Activated CD4-positive, alpha-beta T cell treated with anti-CD3 and anti-CD28 coated beads, Interleukin-2, Interleukin-6, amounts not matched to agents 100 ng/mL and 50 ng/mL, durations not matched to agents 16 hours and 8 hours (primary cell): ENCODE measurements at places on chromosomes 1 and 21.

DNA sequence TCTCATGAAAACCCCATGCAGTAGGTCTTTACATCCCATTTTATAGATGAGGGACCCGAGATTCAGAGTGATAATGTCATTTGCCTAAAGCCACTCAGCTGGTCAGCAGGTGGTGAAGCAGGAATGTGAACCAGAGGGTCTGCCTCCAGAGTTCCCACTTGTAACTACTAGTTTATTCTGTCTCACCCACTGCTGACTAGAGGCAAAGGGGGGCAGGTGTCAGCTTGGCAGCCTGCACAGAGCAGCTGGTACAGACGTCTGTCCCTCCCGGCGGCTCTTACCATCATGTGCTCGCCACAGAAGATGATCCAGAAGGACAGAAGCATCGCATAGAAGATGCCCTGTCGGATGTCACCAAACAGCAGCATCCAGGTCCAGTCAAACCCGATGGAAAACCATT lies 82.4 kb downstream of the WLS start:
- DNase-seq = no peak

DNA sequence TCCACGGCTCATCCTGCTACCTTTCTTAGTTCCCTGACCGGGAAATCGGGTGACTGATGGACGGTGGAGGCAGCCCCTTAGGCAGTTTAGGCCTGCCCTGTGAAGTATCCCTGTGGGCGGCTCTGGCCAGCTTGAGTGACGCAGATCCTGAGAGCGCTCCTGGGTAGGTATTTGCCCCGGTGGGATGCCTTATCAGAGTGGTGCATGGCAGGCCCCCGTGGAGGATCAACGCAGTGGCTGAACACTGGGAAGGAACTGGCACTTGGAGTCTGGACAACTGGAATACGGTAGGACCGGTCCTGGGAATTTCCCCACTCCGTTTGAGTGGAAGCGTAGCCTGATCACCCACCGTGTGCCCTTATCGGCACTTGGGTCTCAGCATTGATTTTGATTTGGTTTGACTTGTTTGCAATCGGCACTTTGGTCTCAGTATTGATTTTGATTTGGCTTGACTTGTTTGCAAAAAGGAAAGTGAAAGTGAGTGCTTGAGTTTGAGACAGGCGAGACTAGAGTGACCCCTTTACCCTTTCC lies 15.2 kb downstream of the PLA2G2F start:
- DNase-seq = no peak

DNA sequence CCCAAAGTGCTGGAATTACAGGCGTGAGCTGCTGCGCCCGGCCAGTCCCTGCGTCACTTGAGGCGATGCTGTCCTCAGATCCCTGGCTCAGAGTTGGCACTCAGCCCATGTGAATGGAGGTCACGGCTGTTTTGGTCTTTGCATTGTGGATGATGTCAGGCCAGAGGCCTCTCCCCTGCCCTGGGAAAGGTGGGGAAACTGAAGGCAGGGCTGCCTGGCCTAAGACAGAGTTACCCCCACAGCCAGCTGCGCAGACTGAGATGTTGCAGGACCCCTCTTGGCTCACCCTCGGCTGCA lies 821 bp downstream of the MASP2 start:
- no peak for DNase-seq

DNA sequence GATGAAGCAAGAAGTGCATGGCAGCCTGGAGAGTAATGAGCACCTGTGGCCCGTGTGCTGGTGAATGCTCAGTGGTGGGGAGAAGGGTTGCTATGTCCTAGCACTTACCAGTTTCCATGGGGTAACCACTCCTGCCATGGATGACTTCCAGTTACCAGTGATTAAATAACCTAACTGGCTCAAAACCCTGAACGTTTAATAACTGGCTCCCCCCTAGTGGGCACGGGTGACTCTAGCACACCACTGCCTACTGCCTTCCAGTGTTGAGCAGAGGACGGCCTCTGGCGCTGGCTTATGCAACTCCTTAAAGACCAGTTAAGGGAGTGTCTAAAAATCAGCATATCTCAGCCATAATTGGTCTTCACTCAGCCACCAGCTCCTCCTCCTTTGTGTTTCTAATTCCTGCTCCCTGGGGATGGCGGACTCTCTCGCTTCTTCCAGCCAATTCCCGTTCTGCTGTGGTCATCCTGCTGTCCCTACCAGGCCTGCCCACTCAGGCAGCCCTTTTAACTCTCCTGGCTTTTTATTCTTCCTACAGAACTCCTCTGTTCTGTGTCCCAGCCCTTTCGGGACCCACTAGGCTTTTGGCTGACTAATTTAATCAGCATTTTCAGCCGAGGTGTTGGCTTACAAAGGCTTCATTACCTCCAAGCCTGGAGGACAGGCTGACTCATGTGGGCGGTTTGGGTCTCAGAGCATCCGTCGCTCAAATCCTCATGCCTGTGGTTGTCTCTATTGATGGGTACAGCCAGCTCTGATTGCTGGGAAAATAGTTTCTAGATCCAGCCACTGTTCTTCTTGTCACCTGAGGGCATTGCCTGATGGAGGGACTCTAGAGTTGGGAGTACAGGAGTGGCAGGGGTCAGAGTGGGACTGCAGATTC lies 332.4 kb downstream of the CAMTA1 start:
- no peak for DNase-seq

DNA sequence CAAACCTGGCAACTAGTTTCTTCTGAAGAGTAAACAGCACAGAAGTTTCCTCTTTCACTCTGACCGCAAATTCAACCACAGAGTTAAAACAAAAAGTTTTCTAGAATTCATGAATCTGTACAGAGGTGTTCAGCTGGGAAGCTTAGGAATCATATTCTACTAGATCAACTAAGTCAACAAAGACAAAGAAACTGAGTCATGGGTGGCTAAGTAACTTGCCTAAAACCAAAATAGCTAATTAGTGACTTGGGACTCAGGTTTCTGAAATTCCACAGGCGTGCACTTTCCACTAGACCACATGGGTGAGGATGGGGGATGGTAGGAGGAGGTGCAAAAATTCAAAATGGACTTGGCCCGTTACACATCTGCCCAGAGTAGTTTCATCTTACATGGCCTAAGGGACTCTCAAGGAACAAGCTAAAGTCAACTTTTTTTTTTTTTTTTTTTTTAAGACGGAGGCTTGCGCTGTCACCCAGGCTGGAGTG lies 25.8 kb downstream of the PTPN14 start:
- no peak for DNase-seq

DNA sequence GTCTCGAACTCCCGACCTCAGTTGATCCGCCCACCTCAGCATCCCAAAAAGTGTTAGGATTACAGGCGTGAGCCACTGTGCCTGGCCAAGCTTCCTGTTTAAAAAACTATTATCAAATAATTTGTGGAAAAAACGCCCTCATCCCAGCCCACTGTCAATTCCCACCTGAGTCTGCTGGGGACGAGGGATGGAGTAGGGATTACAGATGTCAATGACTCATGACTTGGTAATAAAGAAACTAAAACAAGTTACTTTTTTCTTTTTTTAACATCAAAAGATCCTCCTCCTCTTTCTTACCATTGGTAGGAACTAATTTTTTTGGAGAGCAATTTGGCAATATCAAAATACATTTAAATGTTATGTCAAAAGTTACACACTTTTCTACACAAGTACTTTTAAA lies 9.7 kb downstream of the CNN3 start:
- DNase-seq = no peak

- DNase-seq = no peak
Measured at GRCh38 chr1:86061551-86061990, 95.0 kb downstream of the COL24A1 start.

- no peak for DNase-seq
Measured at GRCh38 chr1:222382171-222382570, 165.7 kb downstream of the HHIPL2 start.

DNA sequence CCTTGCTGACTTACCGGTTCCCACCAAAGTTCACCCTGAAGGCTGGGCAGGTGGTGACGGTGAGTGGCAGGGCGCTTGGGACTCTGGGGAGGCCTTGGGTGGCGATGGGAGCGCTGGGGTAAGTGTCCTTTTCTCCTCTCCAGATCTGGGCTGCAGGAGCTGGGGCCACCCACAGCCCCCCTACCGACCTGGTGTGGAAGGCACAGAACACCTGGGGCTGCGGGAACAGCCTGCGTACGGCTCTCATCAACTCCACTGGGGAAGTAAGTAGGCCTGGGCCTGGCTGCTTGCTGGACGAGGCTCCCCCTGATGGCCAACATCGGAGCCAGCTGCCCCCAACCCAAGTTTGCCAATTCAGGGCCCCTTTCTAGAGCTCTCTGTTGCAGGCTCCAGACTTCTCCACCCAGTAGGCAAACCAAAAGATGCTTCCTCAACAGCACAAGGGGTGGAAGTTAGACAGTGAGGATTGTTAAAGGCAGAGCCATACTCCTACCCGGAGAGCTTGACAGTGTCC lies 16.4 kb upstream of the SEMA4A start:
- no peak for DNase-seq

DNA sequence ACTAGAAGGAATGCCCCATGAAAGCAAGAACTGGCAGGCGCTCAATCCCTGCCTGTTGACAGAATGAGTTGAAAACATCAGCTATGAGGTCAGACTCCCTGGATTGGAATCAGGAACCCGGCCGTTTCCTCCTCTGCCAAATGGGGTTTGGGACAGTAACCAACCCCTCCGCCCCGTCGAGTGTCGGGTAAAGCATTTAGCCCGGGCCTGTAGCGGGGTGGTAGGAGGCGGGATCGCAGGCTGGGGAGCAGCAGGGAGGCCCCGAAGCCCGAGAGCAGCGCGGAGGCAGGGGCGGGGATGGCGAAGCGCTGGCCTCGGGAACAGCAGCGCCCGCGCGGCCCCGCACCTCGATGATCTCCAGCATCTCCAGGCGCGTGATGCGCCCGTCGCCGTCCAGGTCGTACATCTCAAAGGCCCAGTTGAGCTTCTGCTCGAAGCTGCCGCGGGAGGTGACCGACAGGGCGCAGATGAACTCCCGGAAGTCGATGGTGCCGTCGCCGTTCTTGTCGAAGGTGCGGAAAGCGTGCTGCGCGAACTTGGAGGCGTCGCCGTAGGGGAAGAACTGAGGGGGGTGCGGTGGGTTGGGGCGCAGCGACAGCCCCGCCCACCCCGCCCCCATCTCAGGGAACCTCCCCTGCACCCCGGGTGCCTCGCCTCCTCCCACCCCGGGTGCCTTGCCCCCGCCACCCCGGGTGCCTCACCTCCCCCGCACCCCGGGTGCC lies 7.5 kb downstream of the HPCAL4 start:
- DNase-seq = no peak

- DNase-seq = no peak
Measured at GRCh38 chr1:147762233-147763024, 2.0 kb upstream of the GJA5 start.

GRCh38 chr1:242132121-242132817 lies 133.4 kb upstream of the MAP1LC3C start:
- no peak for DNase-seq

GRCh38 chr1:7614576-7615074 lies 156.5 kb upstream of the VAMP3 start:
- DNase-seq = no peak

- no peak for DNase-seq
Measured at GRCh38 chr21:29382030-29382654, 83.4 kb downstream of the BACH1 start.

- no peak for DNase-seq
Measured at GRCh38 chr1:46421739-46422138, 27.6 kb downstream of the FAAH start.

DNA sequence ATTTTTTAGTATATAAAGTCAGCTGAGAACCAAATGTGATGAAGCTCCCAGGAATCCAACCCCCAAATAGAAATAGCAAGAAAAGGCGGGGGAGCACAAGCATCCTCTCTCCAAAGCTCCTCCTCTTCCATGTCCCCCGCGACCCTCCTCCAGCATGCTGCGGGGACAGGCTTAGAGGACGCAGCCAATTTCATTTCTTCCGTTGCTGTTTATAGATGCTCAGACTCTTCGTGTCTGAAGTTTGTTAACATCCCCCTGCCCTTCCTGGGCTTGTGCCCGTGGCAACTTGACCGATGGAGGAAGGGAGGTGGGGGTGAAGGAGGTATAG lies 754 bp upstream of the NPPA start:
- DNase-seq = no peak

DNA sequence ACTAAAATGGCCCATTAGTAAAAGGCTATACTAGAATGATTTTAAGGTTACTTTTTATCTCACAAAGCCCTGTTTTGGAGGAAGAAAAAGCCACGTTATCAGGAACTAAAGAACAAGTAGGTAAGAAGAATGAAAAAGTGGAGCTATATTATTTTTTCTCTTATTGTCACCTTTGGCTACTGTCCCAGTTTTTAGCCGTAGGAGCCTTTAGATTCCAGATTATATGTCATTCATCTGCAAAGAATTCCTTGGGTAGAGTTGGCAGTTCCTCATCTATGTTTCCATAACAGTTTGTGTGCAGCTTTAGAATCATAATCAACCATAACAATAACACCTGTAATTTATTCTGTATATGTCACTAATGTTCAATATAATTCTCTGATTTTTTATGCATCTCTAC lies 83.8 kb downstream of the TPR start:
- DNase-seq = no peak

DNA sequence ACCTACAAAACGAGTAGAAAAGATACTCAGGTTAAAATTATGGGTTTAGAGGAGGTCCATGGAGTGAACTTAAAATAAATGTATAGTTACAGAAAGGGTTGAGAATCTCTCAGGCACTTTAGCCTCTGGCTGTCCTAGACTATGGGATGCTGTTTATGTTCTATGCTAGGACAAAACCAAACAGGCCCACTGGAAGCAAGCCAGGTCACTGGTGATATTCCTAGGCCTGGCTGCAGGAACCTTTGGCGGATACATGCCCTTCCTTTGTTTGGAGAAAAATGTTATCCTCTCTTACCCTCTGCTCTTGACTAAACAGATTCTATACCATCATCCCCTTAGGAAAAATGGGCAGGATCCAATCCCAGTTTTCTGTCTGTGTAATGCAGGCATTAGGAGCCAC lies 90.7 kb upstream of the DUSP10 start:
- DNase-seq = no peak

DNA sequence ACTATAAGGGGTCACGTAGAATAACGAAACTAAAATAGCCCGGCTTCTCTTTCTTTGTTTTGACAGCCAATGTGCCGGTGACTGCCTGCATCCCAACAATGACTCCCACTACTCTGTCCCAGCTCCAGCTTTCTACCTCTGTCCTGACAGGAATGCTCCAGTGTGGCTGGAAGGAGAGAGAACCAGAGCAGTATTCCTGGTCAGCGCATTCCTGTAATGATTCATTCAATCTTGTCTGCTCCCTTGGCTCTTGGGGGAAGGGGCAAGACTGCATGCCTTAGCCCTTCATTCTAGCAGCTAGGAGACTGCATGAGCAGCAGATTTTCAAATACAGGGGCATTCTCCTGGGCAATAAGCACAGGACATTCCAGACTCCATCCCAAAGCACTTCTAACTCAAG lies 132.1 kb upstream of the PRMT6 start:
- no peak for DNase-seq

- DNase-seq = no peak
Measured at GRCh38 chr1:214454569-214455396, 96.6 kb downstream of the PTPN14 start.

DNA sequence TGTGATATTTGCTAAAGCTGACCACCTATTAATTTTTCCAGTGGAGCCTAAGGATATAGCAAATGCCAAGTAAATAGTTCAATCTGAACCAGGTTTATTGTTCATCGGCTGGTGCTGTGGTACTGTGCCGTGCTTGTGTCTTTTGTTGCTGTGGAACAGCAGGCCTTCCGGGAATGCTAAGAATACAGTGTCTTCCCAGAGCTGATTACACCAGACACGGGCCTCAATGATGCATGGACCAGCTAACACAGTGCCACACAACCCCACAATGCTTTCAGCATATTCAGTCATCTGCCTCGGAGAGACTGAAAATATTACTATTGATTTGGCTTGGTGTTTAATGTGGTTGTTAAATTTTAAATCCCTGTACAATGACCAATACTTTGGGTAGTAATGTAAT lies 415.4 kb downstream of the PTBP2 start:
- no peak for DNase-seq

- DNase-seq = no peak
Measured at GRCh38 chr1:175462301-175463017, 269.9 kb upstream of the KIAA0040 start.
